Left ventricle myocardium inferior (tissue), 1 donor: ENCODE measurements at places on chromosomes 6 and 20. TPM values are rescaled to one million over a fixed set of nuclear protein-coding genes. Genes with fewer than 3 reads are reported as not detected.

GRCh38 chr6:130598021-130598989 lies 228.9 kb upstream of the SMLR1 start:
- DNase-seq = no peak

DNA sequence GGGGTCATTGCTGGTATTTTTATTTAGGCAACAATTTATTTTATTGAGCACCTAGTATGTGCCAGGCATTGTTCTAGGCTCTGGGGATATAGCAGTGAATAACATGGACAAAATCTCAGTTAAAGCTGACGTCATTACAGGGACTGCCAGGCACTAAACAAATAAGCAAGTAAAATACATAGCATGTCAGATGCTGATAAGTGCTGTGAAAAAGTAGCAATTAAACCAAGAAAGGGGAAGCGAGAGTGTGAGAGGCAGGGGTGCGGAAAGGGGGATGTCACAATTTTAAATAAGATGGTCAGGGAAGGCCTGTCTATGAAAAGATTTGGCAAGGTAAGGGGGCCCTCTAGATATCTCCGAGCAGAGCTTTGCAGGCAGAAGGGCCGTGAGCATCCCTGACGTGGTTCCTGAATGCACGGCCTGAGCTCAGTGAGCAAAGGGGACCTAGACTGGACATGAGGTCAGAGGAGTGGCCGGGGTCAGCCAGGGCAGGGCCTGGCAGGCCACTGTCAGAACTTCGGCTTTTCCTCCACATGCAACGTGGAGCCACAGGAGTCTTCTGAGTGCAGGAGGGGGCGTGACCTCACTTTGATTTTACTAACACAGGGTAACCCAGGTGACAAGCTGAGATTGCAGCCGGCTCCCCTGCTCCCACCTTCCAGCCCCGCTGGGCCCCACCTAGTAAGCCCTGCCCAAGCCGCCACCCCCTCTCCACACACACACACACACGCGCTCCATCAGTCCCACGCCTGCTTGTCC lies 24.2 kb upstream of the SIRPA start:
- no peak for DNase-seq

DNA sequence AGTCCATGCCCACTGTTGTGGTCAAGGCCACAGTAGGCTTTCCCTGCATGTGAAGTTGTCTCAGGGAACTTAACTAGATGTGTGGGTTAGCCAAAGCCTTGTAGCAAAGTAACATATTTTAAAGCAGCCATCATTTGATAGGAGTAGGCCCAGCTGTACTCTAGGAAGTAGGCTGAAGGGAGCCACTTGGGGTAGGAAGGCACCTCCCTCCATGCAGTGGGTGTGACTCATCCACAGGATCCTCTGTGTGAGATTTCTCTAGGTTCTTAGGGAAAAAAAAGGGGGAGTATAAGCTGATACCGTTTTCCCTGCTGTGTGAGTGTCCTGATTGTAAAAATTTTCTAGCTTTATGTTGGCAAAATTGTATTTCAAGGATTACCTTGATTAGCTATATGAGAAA lies 44.7 kb downstream of the VAPB start:
- DNase-seq = no peak

DNA sequence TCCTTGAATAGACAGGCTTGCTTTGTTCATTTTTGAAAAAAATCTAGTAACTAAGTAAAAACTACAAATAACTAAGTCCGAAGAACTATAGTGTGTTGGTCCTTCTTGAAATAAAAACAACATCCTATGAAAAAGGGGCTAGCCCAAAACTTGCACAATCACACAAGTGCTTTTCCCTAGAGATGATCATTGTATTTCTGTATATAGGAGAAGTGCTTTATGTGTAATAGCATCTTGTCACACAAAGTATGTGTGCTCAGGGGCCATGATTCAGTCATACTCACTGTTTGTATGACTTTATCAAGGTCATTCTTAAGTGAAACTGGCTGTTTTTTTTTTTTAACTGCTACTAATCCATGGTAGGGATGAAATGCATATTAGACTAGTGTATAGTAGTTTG lies 179.8 kb downstream of the DTNBP1 start:
- DNase-seq = no peak

DNA sequence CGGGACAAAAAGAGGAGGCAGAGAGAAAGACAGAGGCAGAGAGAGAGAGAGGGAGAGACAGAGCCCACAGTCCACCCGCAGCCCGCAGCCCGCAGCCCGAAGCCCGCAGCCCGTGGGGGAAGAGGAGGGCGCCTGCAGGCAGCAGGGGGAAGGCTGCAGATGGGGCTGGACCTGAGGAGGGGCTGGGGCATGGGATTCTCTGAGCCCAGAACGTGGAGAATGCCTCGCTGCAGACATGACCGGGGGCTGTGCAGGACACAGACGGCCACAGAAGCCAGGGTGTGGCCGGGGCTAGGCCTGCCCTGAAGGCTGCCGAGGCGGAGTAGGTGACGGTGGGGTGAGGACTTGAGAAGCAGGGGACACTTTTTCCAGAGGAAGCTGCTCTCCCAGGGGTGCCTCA lies 6.5 kb upstream of the SLCO4A1 start:
- DNase-seq = no peak

GRCh38 chr6:100877851-100878250 lies 3.3 kb downstream of the ASCC3 start:
- no peak for DNase-seq

DNA sequence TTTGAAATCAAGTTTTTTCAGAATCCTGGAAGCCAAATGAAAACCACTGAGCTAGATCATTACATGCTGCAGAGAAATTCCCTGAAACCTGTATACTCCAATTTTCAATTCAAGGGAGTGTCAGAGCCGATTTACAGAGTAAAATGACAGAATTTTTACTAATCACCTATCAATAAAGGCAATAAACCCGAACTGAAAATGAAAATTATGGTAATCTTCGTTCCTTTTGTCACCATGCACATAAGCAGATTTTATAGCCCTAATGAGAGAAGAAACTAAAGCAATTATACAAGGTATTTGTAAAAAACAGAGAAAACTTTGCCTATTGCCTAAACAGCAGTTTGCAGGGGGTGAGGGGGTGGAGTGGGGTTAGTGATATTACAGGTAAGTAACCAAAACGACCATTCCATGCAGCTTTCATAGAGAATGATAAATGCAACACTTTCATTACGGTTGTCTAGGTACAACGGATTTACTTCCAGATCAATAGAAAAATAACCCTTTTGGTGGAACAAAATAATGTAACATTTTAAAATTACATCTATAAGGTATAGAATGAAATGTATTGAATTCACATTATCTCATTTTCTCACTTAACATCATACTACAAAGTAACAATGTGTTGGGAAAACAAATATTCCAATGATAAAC lies 115.2 kb upstream of the BEND6 start:
- DNase-seq = no peak

DNA sequence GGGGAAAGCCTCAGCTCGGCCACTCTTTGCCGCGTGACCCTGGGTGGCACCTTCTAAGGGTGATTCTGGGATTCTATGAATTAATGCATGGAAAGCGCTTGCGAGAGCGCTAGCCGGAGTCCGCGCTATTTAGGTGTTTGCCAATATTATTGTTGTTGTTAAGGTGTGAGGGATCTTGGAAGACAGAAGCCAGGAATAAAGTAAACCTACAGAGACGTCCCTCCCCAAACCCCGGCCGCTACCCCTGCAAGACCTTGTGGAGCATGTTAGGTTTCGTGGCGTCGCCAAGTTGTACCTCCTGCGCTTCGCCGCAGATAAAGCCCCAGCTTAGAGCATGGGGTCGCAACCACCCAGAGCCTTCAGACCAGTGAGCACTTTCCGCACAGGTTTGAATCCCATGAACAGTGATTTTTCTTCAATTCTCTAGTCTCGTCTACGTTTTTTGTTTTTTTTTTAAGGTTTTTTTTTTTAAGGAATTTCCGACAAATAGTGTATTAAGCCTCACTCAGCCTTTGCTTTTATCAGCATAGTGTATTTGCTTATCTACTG lies 16.9 kb upstream of the ZSCAN9 start:
- no peak for DNase-seq

DNA sequence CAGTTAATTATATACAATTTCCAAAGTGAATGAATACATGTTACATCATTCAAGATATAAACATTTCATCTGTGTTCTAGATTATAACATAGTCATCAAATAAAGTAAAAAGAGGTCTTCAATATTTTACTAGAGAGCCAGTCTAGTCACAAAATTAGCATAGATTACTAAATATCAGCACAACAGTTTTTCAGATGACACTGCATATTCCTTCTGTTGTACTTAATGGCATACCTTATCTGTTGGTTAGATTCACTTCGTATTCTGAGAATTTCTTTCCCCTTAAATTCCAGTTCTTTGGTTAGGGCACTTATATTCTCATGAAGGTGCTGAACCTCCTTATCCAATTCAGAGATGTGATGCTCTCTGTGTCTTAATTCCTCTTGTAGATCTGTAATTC lies 39.8 kb upstream of the MCM9 start:
- no peak for DNase-seq

GRCh38 chr6:56866917-56867522 lies 87.9 kb upstream of the BEND6 start:
- DNase-seq = no peak

- no peak for DNase-seq
Observed at GRCh38 chr6:87075168-87075567, 19.7 kb downstream of the CGA start.

DNA sequence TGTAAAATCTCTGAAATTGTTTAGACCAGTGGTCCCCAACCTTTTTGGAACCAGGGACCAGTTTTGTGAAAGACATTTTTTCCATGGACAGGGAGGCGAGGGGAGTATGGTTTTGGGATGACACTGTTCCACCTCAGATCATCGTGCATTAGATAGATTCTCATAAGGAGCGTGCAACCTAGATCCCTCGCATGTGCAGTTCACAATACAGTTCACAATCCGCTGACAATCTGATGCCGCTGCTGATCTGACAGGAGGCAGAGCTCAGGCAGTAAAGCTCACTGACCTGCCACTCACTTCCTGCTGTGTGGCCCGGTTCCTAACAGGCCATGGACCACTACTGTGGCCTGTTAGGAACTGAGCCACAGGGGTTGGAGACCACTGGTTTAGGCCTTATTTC lies 115.2 kb downstream of the EPM2A start:
- DNase-seq = no peak

- no peak for DNase-seq
Observed at GRCh38 chr20:9301129-9302090, 213.0 kb upstream of the LAMP5 start.

- peak; percentile 39 for DNase-seq
Observed at GRCh38 chr6:33929575-33930288, 125.9 kb upstream of the MLN start.

DNA sequence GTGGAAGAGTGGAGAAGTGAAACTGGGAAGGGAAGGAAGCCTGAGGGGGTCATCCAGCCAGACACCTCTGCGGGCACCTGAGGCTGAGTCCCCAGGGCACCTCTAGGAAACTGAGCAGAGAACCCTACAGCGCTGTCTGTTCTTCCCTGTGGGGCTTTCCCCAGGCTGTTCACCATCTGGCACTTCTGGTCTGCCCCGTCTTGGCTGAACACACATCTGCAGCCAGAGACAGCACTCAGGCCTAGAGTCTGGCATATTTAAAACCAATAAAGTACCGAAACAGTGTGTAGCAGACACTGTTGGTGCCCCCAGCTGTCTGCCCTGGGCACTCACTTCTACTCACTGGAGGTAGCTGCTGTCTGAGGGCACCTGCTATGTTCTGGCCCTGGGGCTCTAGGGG lies 9.4 kb upstream of the ARFGEF2 start:
- no peak for DNase-seq

DNA sequence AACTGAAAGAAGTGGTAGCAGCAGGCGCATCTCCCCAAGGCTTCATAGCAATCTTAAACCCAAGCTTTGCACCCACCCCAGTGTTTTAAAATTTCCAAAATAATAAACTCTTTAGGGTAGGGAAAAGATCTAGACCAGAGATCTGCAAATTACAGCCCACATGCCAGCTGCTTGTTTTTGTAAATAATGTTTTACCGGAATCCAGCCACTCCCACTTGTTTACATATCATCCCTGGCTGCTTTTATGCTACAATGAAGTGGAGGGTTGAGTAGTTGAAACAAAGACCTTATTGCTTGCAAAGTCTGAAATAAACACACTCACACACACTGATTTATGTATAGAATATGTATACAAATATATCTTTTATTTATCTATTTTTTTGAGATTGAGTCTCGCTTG lies 30.0 kb downstream of the SLX4IP start:
- DNase-seq = no peak

GRCh38 chr6:138109042-138109997 lies 2.1 kb upstream of the PERP start:
- peak; percentile 51 for DNase-seq

DNA sequence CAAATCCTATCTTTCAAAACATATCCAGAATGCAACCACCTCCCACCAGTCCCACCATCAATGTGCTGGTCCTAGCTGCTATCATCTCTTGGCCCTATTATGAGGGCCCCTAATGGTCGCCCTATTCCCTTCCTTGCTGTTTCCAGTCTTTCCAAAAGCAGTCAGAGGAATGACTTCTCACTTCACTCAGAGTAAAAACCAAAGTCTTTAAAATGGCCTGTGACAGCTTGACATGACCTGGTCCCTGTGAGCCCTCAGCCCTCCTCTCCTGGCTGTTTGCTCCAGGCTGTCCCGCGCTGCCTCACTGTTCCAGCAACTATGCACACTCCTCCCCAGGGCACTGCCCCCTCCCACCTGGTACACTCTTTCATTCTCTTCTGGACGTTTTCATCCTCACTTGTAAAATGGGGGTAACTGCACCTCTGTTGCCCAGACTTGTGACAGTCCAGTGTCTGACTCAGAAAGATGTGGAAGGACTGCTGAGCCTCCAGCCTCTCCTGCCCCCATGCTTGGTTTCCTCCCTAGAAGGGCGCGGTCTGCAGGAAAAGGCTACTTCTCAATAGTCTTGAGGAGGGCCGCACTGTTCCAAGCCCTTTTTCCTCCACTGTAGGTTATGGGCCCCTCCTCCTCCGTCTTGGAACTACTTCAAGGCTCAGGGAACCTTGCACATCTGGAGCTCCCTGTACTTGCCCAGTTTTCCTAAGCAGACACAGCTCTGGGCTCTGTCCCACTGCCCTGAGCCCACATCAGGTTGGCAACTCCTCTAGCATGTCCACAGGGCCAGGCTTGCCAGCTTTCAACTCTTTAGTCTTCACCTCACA lies 64.7 kb downstream of the MYH7B start:
- no peak for DNase-seq

GRCh38 chr6:107510108-107510507 lies 20.2 kb downstream of the SOBP start:
- DNase-seq = no peak

- no peak for DNase-seq
Observed at GRCh38 chr6:156782691-156783320, 5.6 kb downstream of the ARID1B start.

The WFDC5 gene
- not detected for total RNA-seq

The STMND1 gene
- not detected for total RNA-seq

The RGS17 gene
- 0.16 TPM for total RNA-seq

The SAMD10 gene
- 5.6 TPM for total RNA-seq

The ZFP64 gene
- total RNA-seq = 8.4 TPM

The RPN2 gene
- 81.4 TPM for total RNA-seq

The UST gene
- 3.3 TPM for total RNA-seq

The IL17A gene
- total RNA-seq = not detected
